ENCODE measurements at places on chromosomes 12 and 14.

- DNase-seq, result no peak
Measured at GRCh38 chr12:25427337-25428249, 125.5 kb downstream of the LMNTD1 start.

- DNase-seq, result no peak
Measured at GRCh38 chr12:78176643-78177042, 345.9 kb downstream of the NAV3 start.

DNA sequence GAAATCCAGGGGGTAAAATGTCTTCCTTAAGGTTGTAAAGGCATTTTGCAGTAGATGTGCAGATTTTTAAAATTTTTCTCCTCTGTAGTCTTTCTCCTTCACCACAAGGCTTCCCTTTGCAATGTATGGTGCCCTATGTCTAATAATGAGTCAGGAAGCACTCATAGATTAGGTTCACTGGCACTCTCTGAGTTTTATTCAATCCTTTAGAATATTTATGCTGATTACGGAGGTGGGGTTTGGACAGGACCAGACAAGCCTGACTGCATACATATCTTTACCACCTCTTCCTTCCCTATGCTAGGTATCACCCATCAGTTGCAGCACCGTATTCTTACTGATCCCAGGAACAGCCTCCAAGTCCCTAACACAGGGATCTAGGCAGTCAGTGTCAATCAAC, 99.5 kb downstream of the NEDD1 start:
- no peak for DNase-seq

GRCh38 chr12:106133136-106134087, 5.3 kb downstream of the NUAK1 start:
- no peak for DNase-seq

DNA sequence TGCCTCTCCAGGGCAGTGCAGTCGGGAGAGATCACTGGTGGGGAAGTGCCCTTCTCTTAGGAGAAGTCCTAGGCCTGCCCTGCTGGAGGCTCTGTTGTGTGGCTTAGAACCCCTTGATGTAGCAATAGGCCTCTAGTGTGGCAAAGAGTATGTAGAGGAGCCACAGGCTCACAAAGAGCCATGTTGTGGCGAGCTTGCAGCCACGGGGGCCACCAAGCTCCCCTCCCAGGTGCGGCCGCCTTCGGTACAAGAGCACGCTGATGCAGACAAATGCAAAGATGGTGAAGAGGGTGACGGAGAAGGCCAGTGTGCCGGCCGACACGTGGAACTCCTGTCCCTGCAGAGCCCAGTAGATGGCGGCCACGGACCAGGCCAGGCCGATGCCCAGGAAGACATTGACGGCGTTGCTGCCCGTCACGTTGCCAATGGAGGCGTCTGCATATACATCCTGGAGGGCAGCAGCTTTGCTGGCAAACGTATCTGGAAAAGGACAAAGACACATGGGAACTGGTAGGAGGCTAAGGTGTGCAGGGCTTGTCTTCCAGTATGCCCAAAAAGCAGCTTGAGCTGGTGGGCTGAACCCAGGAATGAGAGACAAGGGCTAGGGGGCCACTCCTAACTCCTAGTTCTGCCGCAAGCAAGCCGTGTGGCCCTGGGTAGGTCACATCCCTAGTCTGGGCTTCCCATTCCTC, 142.8 kb downstream of the SLC8A3 start:
- DNase-seq, result no peak

- DNase-seq, result no peak
Measured at GRCh38 chr14:74655599-74656395, 43.8 kb upstream of the LTBP2 start.

DNA sequence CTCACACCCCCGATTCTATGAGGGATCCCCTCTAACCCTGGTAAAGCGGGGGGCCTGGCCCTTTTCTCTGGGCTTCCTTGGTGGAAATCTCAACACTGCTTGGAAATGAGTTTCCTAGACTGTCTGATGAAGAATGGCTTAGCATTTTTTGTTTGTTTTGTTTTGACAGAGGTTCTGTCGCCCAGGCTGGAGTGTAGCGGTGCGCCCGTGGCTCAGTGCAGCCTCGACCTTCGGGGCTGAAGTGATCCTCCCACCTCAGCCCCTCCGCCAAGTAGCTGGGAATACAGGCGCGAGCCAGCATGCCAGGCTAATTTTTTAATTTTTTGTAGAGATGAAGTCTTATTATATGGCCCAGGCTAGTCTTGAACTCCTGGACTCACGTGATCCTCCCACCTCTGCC, 30.3 kb downstream of the TC2N start:
- DNase-seq, result no peak

- DNase-seq, result no peak
Measured at GRCh38 chr14:40414386-40414785, 982.2 kb upstream of the FBXO33 start.

- DNase-seq, result no peak
Measured at GRCh38 chr14:77203611-77204458, 22.2 kb downstream of the TMEM63C start.

- no peak for DNase-seq
Measured at GRCh38 chr12:46367351-46368029, 5.1 kb downstream of the SLC38A2 start.

- DNase-seq, result no peak
Measured at GRCh38 chr12:98574110-98574509, 19.4 kb upstream of the SLC25A3 start.

- DNase-seq, result peak; percentile 39
Measured at GRCh38 chr14:95516554-95517181, at the start of gene SYNE3. SYNE3 (minus strand) TSS chr14:95516650; CDS start chr14:95475821, 40,829 bp downstream.

DNA sequence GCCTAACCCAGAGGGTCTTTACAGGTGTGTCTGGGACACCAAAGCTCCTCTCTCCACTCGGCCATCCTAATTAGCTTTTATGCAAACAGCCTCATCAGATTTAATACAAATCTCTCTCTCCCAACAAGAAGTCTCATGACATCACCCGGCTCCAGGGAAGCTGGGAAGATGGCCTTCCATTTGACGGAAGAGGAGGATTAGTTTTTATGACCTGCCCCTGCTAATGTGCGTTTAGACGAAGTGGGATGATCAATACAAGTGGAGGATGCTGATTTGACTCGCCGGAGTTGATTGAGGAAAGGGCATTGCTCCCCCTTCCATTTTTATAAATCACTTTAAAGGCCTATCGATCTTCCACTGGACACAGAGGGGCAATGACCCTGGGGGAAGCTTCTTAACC, 239.2 kb downstream of the BCL11B start:
- no peak for DNase-seq

- no peak for DNase-seq
Measured at GRCh38 chr12:25311506-25311905, 60.8 kb upstream of the KRAS start.

DNA sequence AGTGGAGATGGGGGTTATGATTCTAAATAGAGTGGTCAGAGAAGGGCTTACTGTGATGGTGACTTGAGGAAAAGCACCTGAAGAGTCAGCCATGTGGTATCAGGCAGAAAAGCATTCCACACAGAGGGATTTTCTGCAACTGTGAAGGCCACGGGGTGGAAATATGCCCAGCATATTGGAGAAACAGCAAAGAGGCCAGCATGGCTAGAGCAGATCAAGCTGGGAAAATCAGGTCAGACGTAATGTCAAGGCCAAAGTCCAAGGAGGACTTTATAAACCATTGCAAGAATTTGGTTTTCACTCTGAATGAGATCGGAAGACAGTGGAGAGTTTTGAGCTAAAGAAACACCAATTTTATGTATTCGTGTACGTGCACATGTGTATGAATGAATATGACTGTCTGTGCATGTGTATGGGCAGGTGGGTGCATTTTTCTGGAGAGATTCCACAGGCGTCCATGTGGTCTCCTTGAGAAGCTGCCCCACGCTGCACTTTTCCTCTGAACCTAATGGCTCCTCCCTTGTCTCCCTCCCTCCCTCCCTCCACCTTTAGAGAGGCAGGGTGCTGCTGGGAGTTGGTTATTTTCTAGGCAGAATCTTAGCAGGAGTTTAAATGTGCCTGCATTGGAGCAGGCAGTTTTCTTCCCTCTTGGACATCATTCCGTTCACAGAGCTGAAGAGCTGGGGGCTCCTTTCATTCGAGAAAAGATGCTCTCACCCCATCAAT, 97.4 kb upstream of the PPP4R3A start:
- no peak for DNase-seq

GRCh38 chr12:108697905-108698304, 33.4 kb downstream of the CORO1C start:
- DNase-seq, result no peak

- no peak for DNase-seq
Measured at GRCh38 chr12:107545737-107546353, 139.8 kb upstream of the PWP1 start.

DNA sequence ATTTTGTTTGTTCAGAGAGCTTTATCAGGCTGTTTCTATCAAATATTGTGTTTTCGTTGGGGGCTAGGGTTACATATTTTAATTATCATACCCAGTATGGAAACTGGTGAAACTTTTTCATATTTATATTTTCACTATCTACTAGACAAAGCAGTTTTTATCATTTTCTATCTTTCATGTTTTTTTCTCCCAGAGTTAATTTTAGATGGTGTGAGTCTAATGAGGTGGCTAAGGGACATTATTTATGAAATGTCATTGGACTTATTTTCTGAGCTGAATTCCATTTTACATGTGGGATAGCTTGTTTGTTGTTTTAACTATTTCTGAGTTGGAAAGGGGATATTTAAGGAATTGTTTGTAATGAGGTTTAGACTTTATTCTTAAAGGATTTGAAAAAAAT, 100.3 kb downstream of the TMTC2 start:
- no peak for DNase-seq

- DNase-seq, result no peak
Measured at GRCh38 chr14:76294876-76295275, 81.1 kb upstream of the ESRRB start.

Measured in activated T-helper 1 cell treated with anti-CD3 and anti-CD28 coated beads, Interleukin-2, amount 50 U/mL, for 16 hours (primary cell).